ENCODE measurements at places on chromosomes 5 and 9.

- DNase-seq: no peak
These were observed 28.4 kb upstream of the LRRC19 start for GRCh38 chr9:27033815-27034403.

- DNase-seq: peak; percentile 85
These were observed at the start of the genes DHFR and MSH3 for GRCh38 chr5:80654391-80655230. DHFR (minus strand) TSS chr5:80654983; CDS start chr5:80654489, 494 bp downstream. MSH3 (plus strand) TSS chr5:80654652; CDS start chr5:80654728, 76 bp downstream.

- no peak for DNase-seq
These were observed 34.2 kb downstream of the PLAC8L1 start for GRCh38 chr5:146071171-146071570.

DNA sequence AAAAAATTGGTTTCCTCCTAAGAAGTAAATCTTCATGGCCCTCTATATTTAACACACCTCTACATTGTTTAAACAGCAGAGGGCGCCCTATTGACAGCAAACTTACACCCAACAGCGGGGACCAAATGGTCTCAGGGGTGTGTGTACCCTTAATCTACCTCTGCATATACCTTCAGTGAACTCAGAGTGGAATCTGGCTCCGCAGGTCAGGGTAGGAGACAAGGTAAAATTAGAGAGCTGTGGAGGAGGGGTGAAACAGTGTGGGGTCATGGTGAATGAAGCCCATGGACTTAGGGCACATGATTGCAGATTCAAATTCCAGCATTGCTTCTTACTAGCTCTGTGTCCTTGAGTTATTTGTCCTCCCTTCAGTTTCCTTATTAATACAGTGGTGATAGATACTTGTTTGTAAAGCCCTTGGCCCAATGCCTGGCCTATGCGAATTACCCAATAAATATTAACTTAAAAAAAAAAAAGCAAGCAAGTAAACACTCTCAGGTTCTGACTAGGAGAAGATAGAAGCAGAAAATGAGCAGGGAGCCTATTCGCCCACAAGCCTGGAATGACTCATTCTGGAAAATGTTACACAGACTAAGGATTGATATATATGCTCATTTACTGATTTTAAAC lies 122.9 kb downstream of the CAVIN4 start:
- no peak for DNase-seq

- no peak for DNase-seq
These were observed 163.3 kb upstream of the WWC1 start for GRCh38 chr5:168128111-168128510.

DNA sequence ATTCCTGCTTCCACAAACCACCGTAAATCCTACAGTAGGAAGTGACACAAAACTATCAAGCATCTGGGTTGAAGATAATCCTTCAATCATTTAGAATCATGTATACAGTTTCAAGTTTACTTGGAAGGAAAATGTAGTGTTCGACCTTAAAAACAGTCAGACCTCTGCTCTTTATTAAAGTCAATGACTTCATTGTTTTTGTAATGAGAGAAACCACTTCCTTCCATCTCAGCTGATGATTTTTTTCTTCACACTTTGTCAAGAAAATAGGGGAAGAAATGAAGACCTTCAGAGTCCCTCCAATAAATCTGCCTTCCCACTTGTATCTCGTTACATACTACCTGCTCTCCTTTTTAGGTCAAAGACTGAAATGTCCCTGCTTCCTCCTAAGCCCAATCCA lies 30.1 kb downstream of the TUSC1 start:
- DNase-seq: no peak

GRCh38 chr5:55691265-55692105 lies 20.6 kb downstream of the SLC38A9 start:
- DNase-seq: no peak

GRCh38 chr5:139640421-139641115 lies 7.6 kb upstream of the CXXC5 start:
- no peak for DNase-seq

- DNase-seq: no peak
These were observed 25.8 kb upstream of the KIF12 start for GRCh38 chr9:114124666-114125475.

DNA sequence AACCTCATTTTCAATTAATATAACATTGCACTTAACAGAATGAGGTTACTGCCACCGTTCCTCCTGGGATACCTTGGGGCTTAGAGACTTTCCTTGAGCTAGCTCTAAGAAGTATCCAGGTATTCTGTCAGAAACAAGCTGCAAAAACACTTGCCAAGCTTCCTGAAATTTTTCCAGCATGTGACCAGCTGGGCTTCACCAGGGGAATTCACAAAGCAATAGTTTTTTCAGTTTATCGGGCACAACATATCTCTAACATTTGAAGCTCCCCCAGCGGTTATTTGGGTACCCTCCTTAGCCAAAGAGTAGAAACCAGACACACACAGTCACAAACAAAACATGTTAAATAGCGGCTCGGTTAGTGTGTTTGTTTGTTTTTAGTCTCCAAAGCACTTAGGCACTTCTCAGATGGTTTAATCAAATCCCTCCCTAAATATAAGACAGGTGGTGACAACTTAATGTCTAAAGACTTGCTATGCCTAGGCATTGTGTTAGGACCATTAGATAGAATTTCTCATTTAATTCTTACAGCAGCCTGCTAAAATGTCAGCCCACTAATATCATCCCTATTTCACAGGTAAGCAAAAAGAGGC lies 278.2 kb downstream of the GLIS3 start:
- DNase-seq: no peak

GRCh38 chr9:134544388-134545214 lies 97.0 kb upstream of the COL5A1 start:
- no peak for DNase-seq

DNA sequence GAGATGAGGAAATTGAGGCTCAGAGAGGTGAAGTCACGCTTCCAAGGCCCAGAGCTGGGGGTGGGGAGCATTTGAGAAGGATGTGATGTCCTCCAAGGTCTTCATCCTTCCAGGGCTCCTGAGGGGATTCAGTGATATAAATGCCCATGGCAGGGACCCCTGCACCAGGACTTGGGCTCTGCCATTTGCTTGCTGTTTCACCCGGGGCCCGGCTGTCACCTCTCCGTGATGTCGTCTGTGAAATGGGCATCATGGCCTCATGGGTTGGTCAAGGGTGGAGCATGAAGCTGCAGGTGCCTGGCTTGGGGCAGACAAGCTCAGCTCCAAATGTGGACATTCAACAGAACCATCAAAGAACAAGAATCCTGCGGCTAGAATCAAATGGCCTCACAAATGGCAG lies 253.1 kb downstream of the PBX3 start:
- DNase-seq: no peak

DNA sequence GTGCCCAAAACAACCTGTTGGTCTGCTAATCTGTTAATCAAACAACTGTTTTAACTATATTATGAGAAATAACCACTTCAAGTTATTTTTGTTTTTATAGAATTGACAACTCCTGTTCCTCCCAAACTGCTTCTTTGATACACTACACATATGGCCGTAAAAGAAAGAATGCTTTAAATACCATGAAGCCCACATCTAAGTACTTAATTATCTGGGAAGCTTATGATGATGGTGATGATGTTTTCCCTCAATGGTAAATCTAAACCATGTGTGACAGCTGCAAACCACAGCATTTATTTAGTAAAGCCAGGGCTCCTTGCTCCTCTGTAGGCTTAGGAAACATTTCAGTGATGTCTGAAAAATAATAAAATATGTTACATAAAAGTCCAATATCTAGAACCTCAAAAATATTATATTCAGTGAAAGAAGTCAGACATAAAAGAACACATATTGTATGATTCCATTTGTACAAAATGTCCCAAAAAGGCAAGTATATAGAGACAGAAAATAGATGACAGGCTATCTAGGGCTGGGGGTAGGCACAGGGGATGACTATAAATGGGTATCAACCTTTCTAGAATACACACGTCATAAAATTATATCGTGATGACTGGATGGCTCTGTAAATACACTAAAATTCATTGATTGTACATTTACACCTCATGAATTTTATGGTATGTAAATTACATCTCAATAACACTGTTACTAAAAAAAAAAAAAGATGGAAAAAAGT lies 154.1 kb downstream of the EFNA5 start:
- no peak for DNase-seq

DNA sequence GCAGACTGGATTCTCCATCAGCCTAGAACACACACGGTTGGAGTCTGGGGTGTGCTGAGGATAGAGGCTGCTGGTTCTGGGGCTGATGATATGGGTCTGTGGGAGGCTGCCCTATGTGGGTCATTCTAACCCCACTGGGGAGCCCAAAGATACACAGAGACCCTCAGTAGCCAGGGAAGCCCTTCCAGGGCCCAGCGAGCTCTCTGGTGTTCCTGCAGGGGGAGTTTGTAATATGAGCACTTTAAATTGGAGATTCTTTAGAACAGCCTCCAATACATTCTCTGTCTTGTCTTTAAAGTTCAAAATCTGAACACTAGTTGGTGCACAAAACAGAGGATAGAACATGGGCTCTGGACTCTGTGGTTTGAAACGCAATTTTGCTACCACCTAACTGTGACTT lies 2.4 kb downstream of the ACTL7A start:
- no peak for DNase-seq

DNA sequence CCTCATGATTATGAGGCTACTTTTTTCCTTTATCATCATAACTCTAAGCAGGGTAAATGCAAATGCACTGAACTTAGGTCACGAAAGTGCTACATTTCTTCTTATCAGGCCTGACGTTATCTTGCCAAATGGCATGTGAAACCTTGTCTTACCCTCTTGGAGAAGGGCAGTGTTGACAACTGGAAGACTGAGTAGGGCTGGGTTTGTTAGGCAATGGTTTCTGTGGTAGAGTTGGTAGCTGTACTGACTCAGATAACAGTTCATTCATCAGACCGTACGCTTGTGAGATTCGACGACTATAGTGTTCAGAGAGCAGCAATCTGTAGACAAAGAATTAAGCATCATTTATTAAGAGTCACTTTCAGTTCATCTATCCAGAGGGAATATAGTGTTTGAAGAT lies 127.7 kb downstream of the CPLANE1 start:
- no peak for DNase-seq

- no peak for DNase-seq
These were observed 28.8 kb upstream of the DAB2IP start for GRCh38 chr9:121622387-121623203.

- DNase-seq: no peak
These were observed 531.3 kb downstream of the NTRK2 start for GRCh38 chr9:85200726-85201404.

Data from stimulated activated CD4-positive, alpha-beta T cell treated with anti-CD3 and anti-CD28 coated beads, Interleukin-15, amount 100 ng/mL, for 1 hour (primary cell).